ENCODE measurements at places on chromosomes 12 and 14. TPM values are rescaled to one million over a fixed set of nuclear protein-coding genes. Genes with fewer than 3 reads are reported as not detected.

GRCh38 chr12:83932011-83932410 lies 980.6 kb downstream of the SLC6A15 start:
- DNase-seq: no peak

DNA sequence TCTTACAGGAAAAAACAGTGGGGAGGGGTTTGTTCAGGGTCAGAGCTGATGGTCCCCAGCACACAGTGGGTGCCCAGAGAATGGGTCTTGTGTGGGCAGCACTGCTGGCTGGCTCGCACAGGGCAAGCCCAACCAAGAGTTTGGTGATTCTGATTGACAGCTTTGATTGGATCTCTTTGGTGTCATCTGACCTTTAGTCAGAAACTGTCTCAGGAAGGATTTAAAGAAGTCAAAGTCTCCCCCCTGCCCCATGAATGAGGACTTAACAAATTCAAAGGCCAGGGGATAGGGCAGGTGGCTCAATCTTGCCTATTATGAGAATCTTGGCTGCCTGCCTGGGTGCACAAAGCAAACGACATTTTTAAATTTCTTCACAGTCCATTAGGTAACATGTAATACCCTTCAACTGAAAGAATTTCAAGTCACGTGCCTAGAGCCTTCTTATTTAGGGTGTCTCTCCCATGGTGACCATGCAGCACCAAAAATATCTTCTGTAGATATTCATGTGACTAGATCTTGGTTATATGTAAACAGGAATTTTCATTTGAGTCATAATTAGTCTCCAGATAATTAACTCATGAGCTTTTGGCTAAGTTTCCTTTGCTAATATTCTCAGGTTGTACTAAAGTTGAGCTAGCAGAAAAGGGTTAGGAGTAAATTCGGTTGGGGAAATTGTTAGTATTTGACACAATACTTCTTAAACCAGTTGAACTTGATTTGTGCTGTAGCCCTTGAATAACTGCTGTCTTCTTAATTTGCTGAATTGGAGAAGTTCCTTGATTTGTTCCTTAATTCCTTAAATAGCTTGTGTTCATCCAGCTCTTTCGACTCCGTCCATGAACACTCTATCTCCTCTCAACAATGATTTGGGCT lies 54.5 kb upstream of the HECTD1 start:
- DNase-seq: no peak

- no peak for DNase-seq
Observed at GRCh38 chr12:86613311-86613710, 357.1 kb upstream of the MGAT4C start.

- DNase-seq: no peak
Observed at GRCh38 chr12:52975820-52976573, 27.1 kb downstream of the KRT18 start.

DNA sequence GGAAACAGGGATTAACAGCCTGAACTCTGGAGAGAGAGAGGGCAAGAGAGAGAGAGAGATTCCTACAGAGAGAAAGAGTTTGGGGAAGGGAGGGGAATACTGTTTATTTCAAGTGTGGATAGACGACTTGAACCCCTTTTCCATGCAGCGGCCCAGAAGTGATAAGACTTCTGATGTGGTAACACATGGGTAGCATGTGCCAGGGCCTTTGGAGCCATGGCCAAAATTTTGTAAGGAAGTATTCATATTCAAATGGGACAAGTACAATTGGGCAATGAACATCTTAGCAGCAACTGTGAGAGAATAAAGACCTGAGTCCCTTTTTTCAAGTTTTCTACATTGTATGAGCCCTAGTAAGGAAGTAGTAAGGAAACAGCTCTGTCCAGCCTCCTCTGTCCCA lies 42.4 kb upstream of the CCDC196 start:
- DNase-seq: peak; percentile 59

GRCh38 chr12:27178723-27179399 lies 65.2 kb upstream of the STK38L start:
- no peak for DNase-seq

The MARS1 gene
- 77.7 TPM for polyA plus RNA-seq

The FAR2 gene
- 1.6 TPM for polyA plus RNA-seq

The SLCO1B1 gene
- polyA plus RNA-seq: not detected

The CELA1 gene
- polyA plus RNA-seq: not detected

The OVCH1 gene
- polyA plus RNA-seq: 0.04 TPM
